ENCODE measurements at places on chromosomes 7 and 10. TPM values are rescaled to one million over a fixed set of nuclear protein-coding genes. Genes with fewer than 3 reads are reported as not detected.

Gene CTTNBP2
- total RNA-seq: 0.15 TPM

Gene TMEM176B
- total RNA-seq: not detected

Gene ZNF503
- 31.3 TPM for total RNA-seq

Gene KLF14
- not detected for total RNA-seq

Gene GIMAP6
- 2.6 TPM for total RNA-seq

Gene OR2A1
- total RNA-seq: not detected

Gene SEMA3C
- 46.4 TPM for total RNA-seq

Gene GPC2
- total RNA-seq: not detected

Gene GNB2
- total RNA-seq: 134 TPM

Gene TMEM254
- 13.1 TPM for total RNA-seq

Gene DEPP1
- 150 TPM for total RNA-seq

Gene EZH2
- total RNA-seq: 0.68 TPM

Gene AOAH
- not detected for total RNA-seq

Gene LRRTM3
- total RNA-seq: not detected

Gene PON1
- not detected for total RNA-seq
